ENCODE measurements at places on chromosomes 13 and 19.
A peak's percentile ranks its signal among the peaks of the same experiment; 100 is the strongest.

GRCh38 chr19:8158411-8159074 lies 9.2 kb upstream of the FBN3 start:
- peak; percentile 83 for DNase-seq

- DNase-seq = no peak
Measured at GRCh38 chr19:45448887-45449299, 18.9 kb upstream of the FOSB start.

- DNase-seq = no peak
Measured at GRCh38 chr19:3374369-3375112, 8.2 kb downstream of the NFIC start.

DNA sequence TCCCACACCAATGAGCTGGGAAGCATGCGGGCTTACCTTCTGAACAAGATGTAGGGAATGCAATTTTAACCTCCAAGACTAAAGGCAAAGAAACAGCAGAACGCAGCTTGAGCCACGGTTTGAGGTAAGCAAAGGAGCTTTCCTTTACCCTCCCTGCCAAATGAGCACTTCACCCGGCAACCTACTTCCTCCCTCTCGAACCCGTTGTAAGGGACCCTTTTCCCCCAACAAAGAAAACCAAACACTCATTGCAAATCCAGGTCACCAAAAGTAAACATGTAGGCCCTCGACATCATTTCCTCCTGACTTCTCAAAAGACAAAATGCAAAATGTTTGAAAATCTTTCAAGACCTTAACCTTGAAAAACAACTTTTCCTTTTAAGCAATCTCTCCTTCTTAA lies 65.3 kb downstream of the ABCC4 start:
- no peak for DNase-seq

DNA sequence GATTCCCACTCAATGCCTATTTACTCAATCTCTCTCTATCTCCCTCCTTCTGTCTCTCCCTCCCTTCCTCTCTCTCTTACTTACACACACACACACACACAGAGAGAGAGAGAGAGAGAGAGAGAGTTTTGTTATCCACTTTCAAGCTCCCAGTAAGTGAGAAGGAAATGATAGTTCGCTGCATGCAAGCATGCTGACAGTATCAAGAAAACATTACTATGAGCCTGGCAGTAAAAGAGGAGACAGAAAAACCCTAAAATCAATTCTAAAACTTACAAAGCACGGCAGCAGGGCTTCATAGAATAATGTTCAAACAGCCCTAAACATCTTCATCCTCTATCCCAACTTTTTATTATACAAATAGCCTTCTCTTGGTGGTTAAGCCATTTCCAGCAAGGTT lies 171.9 kb downstream of the FOXO1 start:
- no peak for DNase-seq

GRCh38 chr13:21673789-21674489 lies 3.1 kb downstream of the FGF9 start:
- no peak for DNase-seq

DNA sequence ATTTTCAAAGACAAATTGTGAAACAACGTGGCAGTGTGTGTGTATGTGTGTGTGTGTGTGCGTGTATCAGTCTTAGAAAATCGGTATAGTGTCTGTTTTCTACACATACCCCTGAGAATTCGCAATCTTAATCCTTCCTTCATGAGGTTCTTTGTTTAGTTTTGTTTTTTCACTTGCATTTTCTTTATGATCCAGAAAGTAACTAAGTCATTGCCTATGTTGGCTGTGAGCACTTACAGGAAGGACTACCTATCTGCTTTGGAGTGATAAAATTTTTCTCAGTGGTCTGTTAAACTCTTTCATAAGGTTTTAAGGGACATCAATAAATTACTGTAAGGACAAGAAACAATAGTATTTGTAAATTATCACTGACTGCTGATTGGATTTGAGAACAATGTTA lies 1587.1 kb downstream of the PCDH9 start:
- no peak for DNase-seq

- DNase-seq = no peak
Measured at GRCh38 chr13:48429886-48430285, 17.0 kb upstream of the LPAR6 start.

- no peak for DNase-seq
Measured at GRCh38 chr19:30063650-30064347, 121.8 kb downstream of the URI1 start.

All from NCI-H1436 treated with DMSO at 0.1 percent for 48 hours (cell line).